ENCODE measurements at places on chromosomes 12 and 14.

DNA sequence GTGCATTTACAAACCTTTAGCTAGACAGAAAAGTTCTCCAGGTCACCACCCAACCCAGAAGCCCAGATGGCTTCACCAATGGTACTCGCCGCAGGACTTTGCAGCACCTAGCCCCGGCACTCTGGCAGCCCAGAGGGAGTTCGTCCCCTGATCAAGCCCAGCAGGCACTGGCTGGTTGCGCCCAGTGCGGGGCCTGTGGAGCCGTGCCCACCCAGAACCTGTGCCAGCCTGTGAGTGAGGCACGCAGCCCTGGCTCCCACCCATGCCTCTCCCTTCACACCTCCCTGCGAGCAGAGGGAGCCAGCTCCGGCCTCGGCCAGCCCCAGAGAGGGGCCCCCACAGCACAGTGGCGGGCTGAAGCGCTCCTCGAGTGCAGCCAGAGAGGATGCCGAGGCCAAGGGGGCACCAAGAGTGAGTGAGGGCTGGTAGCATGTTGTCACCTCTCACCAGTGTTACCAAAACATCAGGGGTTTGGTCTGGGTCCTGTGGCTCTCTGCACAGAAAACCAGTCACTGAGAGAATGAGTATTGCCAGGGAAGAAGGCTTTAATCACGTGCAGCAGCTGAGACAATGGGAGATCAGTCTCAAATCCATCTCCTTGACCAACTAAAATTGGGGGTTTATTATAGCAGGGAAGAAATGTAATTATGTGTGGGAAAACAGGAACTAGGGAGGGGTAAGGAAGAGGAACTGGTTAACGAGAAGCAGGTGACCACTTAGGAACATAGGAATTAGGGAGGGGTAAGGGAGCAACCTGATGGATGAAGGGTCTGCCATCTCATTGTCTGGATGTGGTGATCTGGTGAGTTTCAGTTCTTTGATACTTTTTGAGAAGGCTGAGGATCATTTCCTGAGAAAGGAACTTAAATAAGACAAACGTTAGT, 151.3 kb downstream of the NUBPL start:
- DNase-seq: no peak

- no peak for DNase-seq
Observed at GRCh38 chr12:75526655-75527511, 15.5 kb upstream of the KRR1 start.

- DNase-seq: no peak
Observed at GRCh38 chr12:32211066-32211899, 104.6 kb downstream of the BICD1 start.

GRCh38 chr12:14956024-14956891, 5.1 kb downstream of the ARHGDIB start:
- DNase-seq: no peak

- no peak for DNase-seq
Observed at GRCh38 chr14:99175331-99176155, 96.5 kb downstream of the BCL11B start.

- no peak for DNase-seq
Observed at GRCh38 chr12:21172079-21172478, 41.1 kb downstream of the SLCO1B1 start.

DNA sequence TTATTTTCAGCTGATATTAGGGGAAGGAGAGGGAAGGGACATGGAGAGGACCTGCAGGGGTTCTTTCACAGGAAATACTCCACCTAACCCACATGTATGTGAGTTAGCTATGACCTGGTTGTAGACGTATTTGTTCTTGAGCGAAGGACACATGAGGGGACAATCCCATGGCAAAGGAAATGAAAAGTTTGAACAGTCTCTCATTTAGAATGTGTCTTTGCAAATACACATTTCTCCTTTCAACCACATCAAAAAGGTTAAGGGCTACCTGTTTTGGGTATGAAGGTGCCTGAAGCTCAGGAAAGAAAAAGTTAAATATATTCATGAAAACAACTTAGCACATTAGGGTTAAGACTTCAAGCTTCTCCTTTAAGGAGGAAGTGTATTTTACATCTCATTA, 7.4 kb downstream of the PYGL start:
- no peak for DNase-seq

- DNase-seq: no peak
Observed at GRCh38 chr12:6253278-6253677, 53.1 kb downstream of the CD9 start.

DNA sequence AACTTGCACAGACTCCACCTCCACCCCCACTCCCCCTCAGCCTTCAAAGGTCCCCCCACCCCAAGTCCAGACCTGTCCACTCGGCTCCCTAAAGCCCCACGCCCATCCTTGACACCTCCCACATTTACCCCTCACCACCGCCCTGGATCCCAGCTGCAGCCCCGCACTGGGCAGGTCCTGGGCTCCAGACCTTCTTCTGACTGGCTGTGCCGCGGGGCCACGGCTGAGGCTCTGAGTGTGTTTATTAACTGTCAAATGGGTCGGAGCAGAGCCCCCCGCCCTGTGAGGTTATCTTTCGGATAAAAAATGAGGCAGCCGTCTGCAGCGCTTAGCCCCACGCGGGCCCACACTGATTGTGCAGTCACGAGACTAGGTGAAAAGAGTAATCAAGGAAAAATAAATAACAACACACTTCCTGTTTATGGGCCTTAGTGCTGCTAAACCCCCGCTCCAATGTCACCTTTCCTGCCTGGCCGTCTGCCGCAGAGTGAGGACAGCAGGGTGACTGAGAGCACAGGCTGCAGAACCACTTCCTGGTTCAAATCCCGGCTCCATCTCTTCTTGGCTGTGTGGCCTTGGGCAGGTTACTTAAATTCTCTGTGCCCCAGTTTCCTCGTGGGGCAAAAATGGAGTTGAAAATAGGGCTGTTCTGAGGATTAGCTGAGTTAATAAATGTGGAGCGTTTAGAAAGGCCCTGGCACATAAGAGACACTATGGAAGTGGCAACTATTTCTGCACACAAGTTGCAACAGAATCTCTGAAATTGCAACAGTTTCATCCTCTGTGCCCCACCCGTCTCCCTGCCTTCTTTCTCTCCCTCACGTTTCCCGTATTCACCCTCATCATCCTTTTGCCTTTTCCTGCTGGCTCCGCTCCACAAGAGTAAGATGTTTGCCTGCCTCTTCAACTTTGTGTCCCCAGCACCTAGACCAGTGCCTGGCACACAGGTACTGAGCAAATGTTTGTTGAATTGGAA, 9.4 kb downstream of the SETD1B start:
- DNase-seq: no peak

DNA sequence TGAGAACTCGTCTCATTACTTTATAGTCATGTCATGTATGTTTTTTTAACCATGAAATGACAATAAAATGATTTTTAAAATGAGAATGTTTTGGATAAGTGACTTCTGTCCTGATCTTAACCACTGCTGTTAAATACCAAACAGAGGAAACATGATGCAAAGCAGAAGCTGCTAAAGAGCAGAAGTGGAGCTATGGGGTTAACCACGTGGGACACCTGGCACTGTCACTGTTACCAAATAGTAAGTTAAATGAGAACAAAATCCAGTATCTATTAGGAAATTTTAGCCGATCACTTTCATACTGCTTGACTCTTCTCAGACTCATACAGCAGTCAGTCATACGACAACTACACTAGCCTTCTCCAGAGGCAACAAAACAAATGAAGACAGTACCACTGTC, 82.4 kb downstream of the SCAF11 start:
- no peak for DNase-seq

- no peak for DNase-seq
Observed at GRCh38 chr14:93926245-93926872, 785 bp upstream of the FAM181A start.

GRCh38 chr12:26317942-26318575, 122.7 kb downstream of the SSPN start:
- no peak for DNase-seq

GRCh38 chr12:62658910-62659309, 192.3 kb downstream of the MON2 start:
- DNase-seq: no peak

- DNase-seq: no peak
Observed at GRCh38 chr12:67220065-67220464, 49.1 kb upstream of the CAND1 start.

DNA sequence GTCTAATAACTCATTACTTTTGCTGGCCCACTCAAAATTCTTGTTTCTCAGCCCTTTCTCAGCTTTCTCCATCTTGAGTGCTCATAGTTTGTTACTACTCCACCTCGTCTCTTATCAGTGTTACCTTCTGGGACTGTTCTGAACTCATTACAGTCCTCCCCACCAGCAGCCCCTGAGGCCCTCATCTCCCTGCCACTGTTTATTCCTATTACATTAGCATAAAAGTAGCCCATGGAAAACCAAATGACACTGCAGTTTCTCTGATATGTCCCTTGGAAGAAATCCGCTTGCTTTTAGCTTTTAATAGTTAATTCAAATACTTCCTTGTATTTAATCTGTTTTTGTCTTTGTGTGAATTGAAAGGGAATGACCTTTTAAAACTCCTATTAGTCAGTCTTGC, 7.6 kb downstream of the AKAP6 start:
- DNase-seq: no peak

- DNase-seq: no peak
Observed at GRCh38 chr12:53486736-53487487, 12.3 kb downstream of the MAP3K12 start.

DNA sequence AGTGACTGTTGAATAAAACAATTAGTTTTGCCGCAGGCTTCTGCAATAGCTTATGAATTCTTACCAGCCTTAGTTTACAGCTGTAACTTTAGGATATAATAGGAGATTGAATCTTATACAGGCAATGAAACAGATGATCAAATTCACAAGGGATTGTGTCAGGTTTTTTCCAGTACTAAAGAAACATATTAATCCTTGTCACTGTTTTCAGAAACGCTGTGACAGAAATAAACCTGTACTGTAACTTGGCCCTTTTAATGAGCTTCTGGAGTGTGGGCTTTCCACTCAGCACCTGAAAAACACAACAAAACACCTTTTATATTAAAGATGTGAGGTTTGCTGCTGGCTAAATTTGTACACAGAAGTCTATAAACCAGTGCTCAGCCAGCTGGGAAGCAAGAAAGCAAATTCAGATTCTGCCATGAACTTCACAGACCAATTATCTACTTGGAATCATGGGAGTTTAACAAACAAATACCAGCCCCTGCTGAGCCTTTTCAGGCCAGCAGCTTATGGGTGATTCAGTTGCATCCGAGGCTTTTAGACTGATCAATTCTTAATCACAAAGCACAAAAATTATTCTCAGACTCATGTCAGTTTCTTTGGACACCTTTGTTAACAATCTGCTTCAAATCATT, 109.5 kb downstream of the FOXG1 start:
- DNase-seq: no peak

DNA sequence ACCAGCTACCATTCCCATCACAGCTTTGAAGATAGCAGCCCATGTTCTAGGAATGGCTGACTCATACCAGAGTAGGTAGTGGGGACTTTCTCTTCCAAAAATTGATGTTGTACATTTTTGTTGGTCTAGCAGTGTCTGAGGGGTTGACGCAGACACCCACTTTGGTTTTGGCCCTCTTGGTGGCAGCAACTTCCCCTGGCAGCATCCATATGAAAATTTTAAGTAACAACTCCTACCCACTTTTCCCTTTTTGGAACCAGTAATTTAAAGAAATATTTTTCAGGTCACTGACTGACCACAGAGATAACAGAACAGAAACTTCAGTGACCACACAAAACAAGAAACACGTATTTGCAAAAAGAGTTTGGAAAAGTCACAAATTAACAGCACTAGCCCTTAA, 162.0 kb upstream of the TMCC3 start:
- DNase-seq: no peak

DNA sequence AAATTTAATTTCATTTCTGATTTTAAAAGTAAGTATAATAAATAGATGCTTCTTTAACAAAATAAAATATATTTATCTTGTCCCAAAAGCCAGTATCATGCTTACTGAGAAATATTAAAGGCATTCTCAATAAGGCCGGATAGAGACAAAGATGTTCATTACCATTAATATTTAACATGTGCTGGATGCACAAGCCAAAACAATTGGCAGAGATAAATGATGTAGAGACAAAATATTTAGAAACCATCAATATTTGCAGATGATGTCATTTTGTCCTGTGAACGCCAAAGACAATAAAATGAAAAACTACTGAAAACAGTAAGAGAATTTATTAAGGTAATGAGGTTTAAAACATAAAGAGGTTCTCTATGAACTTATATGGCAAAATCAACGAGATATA, 313.5 kb downstream of the ITPR2 start:
- DNase-seq: no peak

DNA sequence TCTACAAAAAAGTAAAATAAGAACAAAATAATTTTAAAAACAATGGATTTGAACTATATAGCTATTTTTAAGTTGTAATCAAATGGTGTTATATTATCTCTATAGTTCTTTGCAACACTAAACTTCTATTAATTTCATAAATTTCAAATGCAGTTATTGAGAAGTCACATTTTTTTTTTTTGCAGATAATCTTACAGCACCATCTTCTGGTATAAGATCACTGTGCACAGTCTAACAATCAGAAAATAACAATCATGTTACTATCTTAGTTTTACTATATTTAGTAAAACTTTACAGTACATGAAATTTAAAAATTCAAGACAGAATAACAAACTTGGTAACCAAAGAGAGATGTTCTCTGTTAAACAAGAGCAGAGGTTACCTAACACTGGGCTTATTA, 40.6 kb downstream of the GXYLT1 start:
- no peak for DNase-seq

DNA sequence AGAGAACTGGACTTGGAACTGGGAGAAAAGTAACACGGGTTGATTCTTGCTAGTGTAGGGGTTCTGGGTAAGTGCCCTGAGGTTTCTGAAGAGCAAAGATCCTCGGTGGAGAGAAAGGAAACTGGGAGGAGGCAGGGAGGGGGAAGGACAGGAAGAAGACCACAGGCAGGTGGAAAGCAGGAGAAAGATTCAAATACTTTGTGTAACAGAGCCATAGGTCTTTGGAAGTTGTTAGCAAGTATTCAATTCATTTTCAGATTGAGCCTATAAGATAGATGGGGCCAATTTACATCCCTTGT, 1.3 kb downstream of the PNP start:
- no peak for DNase-seq

- no peak for DNase-seq
Observed at GRCh38 chr14:23079716-23080115, 15.2 kb downstream of the ACIN1 start.

GRCh38 chr14:45181806-45182205, 46.1 kb downstream of the FANCM start:
- DNase-seq: no peak

DNA sequence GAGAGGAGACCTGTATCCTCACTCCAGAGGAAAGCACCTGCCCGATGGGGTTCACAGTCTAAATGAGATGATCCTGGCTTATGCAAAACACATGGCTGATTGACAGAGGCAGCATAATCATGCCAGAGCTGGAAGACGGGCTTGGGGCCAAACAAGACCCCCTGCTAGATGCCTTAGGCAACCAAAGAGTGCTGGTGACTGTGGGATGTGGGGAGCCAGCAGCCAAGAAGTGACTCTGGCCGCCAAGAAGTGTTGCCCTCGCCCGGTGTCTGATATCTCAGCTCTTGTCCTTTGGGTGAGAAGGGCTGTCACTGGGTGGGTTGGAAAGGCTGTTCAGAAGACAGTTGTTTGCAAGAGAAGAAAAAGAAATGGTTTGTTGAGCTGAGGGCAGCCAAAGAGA, 56.7 kb downstream of the PLEKHG3 start:
- peak; percentile 44 for DNase-seq

All from ovary (tissue), 10 donors.